ENCODE measurements at places on chromosomes 1 and 21.

GRCh38 chr1:236862615-236863211 lies 67.6 kb downstream of the MTR start:
- no peak for DNase-seq

DNA sequence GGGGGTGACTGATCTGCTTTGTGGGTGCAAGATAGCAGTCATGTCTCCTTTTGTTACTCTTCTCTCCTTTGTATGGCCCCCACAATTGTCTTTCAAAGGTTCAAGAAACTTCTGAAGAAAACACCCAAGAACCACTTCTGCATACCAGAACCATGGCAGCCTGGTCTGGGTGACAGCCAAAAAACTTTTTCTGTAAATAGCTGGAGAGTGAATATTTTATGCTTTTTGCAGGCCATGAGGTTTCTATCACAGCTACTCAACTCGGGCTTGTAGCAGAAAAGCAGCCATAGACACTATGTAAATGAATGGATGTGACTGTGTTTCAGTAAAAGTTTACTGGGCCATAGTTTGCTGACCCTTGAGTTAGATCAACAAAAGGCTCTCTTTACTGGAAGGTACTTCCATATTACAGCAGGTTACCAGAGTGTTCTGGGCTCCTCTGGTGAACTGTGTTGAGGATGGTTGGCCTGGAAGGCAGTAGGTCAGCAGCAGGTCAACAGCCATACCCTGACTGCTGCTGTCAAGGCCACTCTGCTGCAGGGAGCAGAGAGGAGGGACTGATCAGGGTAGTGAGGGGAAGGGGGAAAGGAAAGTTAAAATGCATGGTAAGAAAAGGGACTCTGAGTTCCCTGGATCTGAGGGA lies 116.4 kb downstream of the GDAP2 start:
- DNase-seq = no peak

DNA sequence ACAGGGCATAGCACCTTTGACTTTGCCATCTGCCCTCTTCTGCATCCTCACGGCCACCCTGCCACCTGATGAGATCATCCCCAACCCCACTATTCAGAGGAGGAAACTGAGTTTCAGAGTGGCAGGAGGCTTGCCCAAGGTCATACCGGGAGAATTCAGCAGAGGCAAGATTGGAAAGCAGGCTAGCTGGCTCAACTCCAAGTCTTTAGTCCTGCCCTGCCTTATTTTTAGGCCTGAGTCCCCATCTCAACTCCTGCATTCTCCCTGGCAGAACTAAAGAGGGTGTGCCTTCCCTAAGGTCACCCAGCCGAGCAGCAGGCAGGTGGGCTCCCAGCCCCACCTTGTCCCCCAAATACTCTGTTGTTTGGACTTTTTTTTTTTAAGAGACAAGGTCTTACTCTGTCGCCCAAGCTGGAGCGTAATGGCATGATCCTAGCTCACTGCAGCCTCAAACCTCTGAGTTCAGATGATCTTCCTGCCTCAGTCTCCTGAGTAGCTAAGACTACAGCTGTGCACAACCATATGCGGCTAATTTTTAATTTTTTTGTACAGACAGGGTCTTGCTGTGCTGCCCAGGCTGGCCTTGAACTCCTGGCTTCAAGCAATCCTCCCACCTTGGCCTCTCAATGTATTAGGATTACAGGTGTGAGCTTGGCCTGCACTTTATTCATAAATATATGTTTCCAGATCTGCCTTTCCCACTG lies 13.8 kb upstream of the FGR start:
- DNase-seq = no peak

- no peak for DNase-seq
Observed at GRCh38 chr1:243930822-243931671, 81.0 kb upstream of the AKT3 start.

GRCh38 chr1:12057382-12057781 lies 5.7 kb upstream of the TNFRSF8 start:
- DNase-seq = no peak

- no peak for DNase-seq
Observed at GRCh38 chr1:43711524-43712386, 4.4 kb downstream of the ST3GAL3 start.

DNA sequence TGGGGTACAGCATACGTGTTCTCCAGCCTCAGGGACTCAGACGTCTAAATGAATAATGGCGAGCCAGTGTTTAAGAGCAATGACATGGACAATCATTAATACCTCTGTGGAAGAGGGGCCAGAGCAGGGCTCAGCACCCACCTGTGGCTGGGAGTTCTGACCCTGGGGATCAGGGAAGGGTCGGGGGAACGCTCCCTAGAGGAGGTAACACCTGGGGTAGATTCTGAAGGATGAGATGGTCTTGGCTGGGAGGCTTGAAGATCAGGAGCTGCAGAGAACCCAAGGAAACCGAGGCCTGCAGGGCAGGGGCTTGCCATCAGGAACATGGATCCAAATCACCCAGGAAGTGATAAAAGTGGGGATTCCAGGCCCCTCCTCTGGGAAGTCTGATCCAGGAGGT lies 138.2 kb upstream of the RUNX3 start:
- DNase-seq = no peak

DNA sequence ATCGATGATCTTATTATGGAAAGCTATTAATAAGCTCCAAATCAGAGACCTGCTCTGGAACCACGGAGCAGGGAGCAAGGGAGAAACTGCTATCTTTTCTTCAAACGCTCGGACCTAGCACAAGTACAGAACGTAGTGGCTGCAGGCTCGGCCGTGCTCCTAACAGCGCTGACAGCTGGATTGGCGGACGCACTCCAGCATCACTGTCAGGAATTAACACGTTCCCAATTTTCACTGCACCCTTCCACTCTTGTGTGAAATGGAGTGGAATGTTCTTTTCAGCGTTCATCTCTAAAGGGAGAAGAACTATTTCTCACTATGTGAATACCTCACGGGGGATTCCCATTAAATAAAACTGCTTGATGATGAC lies 106.9 kb downstream of the ZNF281 start:
- DNase-seq = no peak

DNA sequence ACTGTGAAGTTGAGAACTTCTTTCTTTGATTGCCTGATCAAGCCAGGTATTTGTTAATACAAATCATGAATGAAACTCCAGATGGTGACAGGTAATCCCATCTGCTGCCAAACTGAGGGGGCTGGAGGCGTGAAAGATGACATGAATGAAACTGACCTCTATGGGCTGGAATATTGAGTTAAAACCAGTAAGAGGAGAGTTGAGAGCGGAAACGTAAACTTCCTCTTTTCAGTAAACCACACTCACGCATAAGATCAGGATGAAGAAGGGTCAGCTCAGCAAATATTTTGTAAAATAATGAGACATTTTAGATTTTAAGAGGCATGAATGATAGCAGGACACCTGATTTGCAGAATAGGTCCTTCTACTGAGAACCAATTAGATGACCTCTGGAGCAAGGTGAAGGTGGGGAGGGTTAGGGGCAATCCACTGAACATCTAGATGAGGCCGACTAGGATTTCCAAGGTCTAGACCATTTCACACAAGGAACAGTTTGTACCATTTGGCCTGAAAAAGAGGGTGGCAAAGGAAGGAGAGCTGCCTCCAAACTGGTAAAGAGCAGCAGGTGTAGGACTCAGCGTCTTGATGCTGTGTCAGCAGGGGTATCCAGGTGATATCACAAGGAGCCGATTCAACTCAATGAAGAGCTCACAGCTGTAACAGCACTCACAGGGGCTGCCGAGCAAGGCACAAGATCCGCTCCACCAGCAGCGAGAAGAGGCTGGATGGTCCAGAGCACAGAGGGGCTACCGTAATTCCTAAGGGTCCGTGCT lies 132.6 kb downstream of the NTPCR start:
- DNase-seq = no peak

DNA sequence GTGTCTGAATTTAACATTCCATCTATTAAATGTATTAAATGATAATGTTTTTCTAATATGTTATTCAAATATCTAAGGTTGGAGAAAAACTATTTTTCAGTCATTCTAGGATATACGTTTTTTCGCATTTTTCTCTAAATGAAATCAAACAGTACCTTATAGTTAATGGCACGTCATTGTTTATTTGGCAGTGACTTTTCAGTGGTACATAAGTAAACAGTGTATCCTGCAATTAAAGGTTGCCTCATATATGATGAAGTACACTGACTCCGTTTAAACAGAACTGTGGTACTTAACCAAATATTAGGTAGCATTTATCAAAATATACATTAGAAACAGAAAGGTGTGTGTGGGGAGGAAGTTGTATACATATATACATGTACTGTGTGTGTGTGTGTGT lies 79.2 kb downstream of the EPS15 start:
- no peak for DNase-seq

GRCh38 chr1:161111117-161111516 lies 6.7 kb downstream of the PFDN2 start:
- no peak for DNase-seq

GRCh38 chr1:229217716-229218115 lies 53.2 kb upstream of the RAB4A start:
- no peak for DNase-seq

- DNase-seq = no peak
Observed at GRCh38 chr1:8746554-8746953, 70.9 kb downstream of the RERE start.

- DNase-seq = no peak
Observed at GRCh38 chr1:37107153-37107907, 73.0 kb upstream of the GRIK3 start.

- no peak for DNase-seq
Observed at GRCh38 chr1:178093951-178094738, at the start of gene RASAL2. TSS of gene RASAL2 (plus strand) at chr1:178094104. CDS start at chr1:178094493, 389 bp downstream.

DNA sequence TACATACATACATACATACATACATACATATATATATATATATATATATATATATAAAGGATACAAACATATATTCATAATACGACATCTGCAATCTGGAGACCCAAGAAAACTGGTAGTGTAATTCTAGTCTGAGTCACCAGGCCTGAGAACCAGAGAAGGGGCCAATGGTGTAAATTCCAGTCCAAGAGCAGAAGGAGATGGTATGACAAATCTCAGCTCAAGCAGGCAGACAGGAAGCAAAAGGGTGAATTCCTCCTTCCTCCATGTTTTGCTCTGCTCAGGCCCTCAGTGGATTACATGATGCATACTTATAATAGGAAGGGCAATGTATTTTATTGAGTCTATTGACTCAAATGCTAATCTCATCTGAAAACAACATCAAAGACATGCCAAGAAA lies 1060.4 kb upstream of the TMPRSS15 start:
- no peak for DNase-seq

GRCh38 chr21:36639769-36640168 lies 59.1 kb upstream of the SIM2 start:
- no peak for DNase-seq

DNA sequence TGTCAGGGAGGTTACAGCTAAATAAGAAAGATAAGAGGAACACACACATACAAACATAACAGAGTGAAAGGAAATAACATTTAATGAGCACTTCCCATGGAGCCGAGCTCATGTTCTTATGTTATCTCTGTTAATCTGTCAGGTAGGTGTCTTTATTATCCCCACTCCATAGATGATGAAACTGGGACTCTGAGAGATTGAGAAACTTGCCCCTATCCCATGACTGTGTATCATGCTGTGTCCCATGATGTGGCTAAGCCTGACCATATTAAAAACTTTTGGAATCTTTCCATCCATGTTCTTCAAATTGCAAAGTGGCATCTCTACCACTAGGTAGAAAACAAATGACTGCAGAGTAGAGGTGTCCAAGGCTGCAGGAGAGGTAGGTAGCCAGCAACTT lies 285.2 kb upstream of the SGIP1 start:
- no peak for DNase-seq
